ENCODE measurements at places on chromosomes 2 and 18.

DNA sequence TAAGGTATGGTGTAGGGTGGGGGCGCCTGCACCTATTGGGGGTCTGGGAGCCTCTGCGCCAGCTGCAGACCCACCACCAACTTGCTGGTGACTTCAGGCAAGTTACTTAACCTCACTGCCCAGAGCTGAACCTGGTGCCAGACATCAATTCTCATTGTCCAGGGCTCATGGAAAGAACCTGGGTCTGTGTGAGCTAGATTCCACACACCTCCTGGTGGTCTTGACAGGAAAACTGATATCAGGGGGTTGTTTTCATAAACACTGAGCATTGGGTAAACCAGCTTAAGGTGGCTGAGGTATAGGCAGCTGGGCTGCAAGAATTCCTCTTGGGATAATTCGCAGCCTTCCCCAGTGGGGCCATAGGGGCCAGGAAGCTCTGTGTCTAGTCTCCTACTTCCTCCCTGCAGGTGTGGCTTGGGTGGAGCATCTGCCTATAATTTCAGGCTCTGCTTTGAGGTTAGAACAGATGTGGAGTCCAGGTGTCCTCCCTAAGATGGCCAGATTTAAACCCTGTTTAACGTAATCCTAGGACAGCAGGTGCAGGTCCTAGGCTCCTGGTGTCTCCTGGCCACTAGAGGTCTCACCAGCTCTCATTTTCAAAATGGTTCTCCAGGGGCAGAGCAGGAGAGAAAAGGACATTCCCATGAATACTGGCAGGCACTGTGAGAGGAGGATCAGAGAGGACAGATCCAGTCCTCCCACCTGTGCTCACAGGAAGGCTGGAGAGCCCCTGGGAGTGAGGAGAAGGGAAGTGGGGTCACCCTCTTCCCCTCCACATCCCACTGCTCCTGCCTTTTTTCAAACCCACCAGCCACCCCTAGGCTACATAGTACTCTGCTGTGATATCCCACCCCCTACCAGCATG lies 100.4 kb upstream of the SMAD2 start:
- peak; percentile 92 for DNase-seq

GRCh38 chr18:833197-833596 lies 21.2 kb upstream of the YES1 start:
- no peak for DNase-seq

- DNase-seq, result no peak
These were observed 191.2 kb upstream of the NABP1 start for GRCh38 chr2:191486584-191487320.

GRCh38 chr2:65350651-65351056 lies 81.7 kb downstream of the SPRED2 start:
- no peak for DNase-seq

- no peak for DNase-seq
These were observed 887.9 kb upstream of the FAM98A start for GRCh38 chr2:34486965-34487364.

- DNase-seq, result no peak
These were observed 8.1 kb downstream of the KYNU start for GRCh38 chr2:142885543-142885942.

GRCh38 chr18:68177807-68178702 lies 536.9 kb downstream of the TMX3 start:
- DNase-seq, result peak; percentile 86

DNA sequence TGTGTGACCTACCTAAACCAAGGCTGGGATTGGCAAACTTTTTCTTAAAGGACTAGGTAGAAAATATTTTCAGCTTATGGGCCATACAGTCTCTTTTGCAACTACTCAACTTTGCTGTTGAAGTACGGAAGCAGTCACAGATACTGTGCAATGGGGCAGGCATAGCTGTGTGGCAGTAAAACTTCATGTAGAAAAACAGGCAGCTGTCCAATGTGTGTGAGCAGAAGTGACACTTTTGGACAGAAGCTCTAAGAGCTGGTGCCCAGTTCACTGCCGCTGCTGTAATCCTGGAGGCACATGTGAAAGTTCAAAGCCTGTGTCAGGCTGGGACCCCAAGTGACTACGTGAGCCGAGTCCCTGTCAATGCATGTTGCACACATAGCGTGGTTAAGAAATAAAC lies 46.7 kb downstream of the MAPK4 start:
- DNase-seq, result no peak

DNA sequence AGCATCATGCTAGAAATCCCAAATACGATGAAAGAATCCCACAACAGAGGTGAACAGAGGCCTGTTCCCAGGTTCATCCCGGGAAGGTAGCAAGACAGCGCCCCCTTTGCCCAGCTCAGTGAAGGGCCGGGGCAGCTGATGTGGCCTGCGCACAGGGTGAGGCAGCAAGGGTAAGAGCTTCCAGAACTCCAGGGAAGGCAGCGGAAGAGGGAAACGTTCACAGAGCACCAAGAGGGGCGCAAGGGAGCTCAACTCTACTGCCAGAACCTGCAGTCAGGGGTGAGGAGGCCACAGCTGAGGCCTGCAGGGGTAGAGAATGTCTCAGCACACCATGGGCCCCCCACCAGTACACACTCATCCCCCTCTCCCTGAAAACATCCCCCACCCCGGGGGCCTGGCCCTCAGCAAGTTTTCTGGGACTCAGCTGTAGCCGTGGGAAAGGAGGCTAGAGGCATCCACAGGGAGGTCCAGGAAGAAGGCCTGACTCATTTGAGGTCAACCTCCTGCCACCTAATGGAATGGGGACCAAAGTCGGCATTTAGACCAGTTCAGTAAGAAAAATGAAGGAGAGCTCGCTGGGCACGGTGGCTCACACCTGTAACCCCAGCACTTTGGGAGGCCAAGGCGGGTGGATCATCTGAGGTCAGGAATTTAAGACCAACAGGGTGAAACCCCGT lies 95.6 kb upstream of the ASAP2 start:
- no peak for DNase-seq

- no peak for DNase-seq
These were observed 58.4 kb downstream of the KCTD18 start for GRCh38 chr2:200451511-200451910.

DNA sequence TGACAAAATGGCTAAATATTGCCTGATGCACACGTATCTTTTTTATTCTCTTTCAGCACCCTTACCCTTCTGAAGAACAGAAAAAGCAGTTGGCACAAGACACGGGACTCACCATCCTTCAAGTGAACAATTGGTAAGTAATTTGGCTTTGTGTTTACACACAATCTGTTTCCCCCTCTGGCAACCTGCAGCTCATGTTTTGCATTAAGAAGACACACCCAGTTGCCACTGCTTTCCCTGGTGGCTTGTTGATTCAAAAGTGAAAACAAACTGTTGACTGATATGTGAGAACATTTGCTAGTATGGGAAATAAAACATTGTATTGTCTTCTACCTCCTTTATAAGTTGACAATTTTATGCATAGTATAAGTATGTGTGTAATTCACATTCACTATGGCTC lies 113.0 kb downstream of the MEIS1 start:
- DNase-seq, result peak; percentile 82

- no peak for DNase-seq
These were observed 213.9 kb downstream of the ANAPC1 start for GRCh38 chr2:111669928-111670695.

GRCh38 chr2:140349695-140350094 lies 1569.5 kb upstream of the NXPH2 start:
- DNase-seq, result no peak

DNA sequence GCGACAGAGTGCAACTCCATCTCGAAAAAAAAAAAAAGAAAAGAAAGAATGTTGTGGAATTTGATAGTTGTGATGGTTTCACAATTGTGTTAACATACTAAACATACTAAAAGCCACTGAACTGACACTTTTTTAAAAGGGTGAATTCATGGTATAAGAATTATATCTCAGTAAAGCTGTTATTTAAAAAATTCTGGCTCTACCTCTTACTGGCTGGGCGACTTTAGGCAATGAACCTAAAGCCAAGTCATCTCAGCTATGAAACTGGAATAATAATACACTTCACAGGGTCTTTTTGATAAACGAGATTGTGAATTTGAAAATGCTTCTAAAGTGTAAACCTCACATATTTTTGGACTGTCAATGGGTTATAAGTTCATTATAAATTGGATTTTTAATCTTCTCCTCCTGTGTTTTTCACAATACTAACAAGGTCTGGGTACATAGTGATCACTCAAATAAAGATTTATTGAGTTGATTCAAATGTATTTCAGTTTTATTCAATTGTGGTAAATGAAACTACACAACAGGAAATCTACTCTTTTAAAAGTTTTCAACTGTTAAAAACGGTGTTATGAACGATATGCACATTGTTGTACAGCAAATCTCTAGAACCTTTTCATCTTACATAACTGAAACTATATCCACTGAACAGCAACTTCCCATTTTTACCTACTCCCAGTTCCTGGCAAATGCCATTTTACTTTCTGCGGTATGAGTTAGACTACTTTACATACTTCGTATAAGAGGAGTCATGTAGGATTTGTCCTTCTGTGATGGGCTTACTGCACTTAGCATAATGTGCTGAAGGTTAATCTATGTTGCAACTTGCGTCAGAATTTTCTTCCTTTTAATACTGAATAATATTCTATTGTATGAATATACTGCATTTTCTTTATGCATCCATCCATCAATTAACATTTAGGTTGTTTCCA lies 43.0 kb upstream of the GTF2A1L start:
- DNase-seq, result no peak

DNA sequence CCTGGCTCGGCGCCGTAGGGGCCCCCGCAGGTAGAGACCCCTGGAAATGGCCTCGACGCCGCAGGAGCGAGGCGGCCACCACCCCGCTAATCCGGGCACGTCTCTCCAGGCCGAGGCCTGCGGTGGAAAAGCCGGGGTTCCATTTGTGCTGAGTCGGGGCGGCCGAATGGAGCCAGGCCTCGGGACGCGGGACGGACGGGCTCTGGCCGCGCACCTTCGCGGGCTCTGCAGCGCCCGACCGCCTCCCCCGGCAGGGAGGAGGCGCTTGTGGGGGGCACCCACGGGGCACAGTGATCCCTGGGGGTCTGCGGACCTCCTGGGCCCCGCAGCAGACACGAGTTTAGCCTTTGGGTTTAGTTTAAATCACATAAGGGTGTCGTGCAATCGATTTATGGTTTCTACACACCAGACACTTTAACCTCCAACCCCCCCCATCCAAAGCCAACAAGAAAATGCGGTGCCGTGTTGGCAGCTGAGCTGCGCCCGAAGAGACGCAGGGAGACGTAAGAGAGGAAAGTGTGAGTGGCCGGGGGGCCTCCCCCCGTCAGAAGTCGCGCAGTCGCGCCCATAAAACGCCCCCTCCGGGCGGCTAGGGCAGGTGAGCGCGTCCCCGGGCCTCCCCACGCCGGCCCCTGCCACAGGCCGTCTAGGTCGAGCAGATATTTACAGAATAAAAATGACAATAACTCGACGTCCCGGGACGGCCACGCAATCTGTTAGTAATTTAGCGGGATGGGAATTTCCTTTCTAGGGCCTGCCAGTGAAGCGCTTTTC lies 1.0 kb upstream of the NFATC1 start:
- peak; percentile 44 for DNase-seq

DNA sequence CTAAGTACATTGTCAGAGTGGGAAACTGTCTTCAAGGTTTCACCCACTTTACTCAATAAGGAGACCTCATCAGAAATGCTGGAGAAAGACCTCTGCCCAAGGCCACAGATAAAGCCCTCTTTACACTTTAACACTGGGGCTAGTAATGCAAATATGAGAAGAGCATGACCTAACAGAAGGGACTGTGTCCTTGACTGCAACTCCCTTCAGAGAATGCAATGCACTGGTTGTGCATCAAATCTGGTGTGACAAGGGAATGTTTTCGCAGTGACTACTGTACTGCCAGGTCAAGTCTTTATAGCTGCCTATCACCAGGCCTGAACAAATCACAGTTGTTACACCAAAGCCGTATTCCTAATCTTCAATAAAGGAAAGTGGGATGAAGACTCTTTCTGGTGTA lies 28.6 kb downstream of the CDH19 start:
- no peak for DNase-seq

DNA sequence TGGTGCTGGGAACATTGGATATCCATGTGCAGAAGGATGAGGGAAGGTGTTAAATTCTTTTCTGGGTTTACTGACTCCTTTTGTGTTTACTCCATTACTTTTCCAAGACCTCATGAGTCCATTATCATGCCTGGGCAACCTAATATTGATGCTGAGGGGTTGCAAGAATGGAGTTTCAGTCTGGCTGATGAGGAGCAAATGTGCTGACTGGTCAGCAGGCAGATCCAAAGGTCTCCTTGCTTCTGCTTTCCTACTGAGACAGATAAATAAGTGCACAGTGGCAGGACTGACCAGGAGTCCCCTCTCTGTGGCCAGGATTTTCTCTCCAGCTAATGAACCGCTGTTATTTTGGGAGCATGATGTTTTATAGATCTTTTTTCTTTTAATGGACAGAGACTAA lies 43.6 kb upstream of the WIPF1 start:
- DNase-seq, result no peak

GRCh38 chr2:211745295-211746097 lies 793.1 kb downstream of the ERBB4 start:
- DNase-seq, result peak; percentile 77

DNA sequence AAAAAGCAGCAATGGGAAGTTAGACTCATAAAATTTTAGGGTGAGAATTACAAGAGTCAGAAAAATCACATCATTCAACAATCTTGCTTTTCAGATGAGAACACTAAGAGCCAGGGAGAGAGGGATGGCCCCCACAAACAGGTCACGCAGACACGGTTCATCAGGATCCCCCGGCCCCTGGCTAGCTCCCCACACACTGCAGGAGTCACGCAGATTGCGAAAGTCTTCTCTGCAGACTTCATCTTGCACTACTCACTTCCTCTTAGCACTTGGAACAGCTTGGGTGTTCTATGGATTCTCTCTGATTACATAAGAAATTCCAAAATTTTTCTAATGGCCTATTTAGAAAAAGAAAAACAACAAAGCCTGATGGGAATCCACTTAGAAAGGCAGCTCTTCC lies 21.6 kb upstream of the SULT1C2 start:
- no peak for DNase-seq

DNA sequence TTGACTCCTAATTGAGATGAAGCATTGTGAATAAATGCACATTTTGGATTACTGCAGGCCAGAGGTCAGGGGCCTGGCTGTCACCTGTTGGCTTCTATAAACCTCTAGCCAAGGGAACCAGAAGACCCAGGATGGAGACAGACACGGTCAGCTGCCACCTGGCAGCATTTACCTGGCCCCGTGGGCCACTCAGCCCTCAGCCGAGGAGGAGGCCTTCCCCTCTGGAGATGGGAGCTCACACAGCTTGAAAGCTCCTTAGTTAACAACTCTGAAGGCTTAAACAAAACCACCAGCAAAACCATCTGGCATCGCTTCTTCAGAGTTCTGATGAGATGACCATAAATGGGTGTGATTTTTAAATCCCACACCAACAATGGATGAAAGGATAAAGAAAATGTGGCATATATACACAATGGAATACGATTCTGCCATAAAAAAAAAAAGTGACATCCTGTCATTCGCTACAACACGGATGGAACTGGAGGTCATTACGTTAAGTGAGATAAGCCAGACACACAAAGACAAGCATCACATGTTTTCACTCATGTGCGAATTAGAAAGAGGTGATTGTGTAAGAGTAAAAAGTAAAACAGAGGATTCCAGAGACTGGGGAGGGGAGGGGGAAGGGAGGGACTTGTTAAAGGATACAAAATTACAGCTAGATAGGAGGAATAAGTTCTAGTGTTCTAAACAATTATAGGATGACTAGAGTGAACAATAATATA lies 218.4 kb downstream of the TMEM163 start:
- no peak for DNase-seq

Measured in COR-L47 (cell line).